CD4-positive, alpha-beta memory T cell (primary cell): ENCODE measurements at places on chromosomes 1 and 21. TPM values are rescaled to one million over a fixed set of nuclear protein-coding genes. Genes with fewer than 3 reads are reported as not detected.

DNA sequence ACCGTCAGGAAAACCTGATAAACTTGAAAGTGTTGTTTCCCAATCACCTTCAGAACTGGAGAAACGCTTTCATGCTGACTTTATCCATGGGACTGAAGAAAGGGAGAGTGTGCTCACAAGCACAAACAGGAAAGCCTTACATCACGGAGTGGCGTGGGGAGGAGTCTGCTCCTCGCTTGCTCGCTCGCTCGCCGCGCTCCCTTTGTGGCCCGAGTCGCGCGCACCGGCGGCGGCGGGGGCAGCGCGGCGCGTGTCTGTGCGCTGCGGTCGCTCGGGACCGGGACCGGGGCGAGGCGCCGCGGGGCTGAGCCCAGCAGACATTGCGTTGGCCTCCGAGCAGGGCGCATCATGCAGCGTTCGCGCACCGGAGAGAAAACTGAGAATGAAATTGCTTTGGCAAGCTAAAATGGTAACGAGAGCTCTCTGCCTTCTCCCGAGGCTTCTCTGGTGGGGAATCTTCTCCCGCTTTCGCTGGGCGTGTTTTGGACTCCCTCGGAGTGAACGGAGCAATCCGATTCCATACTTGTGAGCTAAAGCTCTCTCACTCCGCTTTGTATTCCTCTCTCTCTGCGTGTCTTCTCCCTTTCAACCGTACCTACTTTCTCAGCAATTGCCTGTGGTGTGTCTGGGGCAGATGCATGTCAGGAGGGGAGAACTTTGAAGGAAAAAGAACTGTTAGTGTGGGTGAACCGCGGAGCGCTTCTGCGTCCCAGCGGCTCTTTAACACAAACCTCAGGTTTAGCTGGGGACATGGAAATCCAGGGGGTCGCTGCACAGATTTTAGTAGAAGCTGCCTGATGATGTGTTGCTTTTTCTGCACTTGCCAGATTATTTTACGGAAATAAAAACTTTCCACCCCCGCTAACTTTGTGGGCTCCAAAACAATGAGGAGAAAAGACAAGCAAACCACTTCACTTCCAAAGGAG, at the start of gene RGL1:
Gene RGL1, plus strand, starts transcription at position 205 of the 926 bp plus-strand sequence. Its CDS starts 178 bp downstream, at position 383.
- peak within 1 kb of the TSS; percentile 55 for H3K4me3 ChIP-seq
- H3K27ac ChIP-seq: no peak within 1 kb of the TSS
- no peaks in the 10 kb centered on the region for H3K27me3 ChIP-seq
- H3K36me3 ChIP-seq: no peaks in the 10 kb centered on the region
- H3K4me1 ChIP-seq: peaks cover 8% of the 10 kb centered on the region

DNA sequence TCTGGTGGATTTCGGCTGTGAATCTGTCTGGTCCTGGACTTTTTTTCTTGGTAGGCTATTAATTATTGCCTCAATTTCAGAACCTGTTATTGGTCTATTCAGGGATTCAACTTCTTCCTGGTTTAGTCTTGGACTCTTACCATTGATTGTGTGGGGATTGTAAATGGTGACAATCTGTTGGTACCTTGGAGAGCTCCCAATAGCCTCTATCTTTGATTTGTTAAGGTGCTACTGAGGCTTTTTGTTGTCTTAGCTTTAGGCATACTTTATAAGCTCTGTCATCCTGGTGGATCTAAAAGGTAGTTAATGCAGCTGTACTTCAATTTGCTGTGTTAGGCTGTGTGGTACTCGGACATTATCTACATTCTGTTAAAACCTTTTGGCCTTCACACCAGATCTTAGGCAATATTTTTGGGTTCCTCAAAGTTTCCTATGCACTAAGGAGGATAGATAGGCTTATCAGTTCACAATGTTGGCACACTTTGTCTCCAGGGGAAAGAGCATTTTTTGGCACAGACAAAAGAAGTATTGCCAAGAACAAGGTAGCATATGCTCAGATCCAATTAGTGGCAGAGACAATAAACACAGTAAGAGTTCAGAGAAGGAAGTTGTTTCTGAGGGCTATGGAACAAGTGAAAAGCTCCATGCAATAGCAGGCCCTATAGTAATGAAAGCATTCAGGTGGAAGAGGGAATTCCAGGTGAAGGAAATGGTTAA, 230.4 kb downstream of the PDE4B start:
- DNase-seq: no peak
- H3K4me3 ChIP-seq: no peak overlapping the region
- no peaks in the 10 kb centered on the region for H3K36me3 ChIP-seq
- no peaks in the 10 kb centered on the region for H3K4me1 ChIP-seq
- H3K27ac ChIP-seq: no peak overlapping the region
- H3K27me3 ChIP-seq: no peaks in the 10 kb centered on the region

Gene C1QB
- 2.9 TPM for total RNA-seq

Gene DRAXIN
- total RNA-seq: 0.23 TPM

Gene CRNN
- total RNA-seq: not detected

Gene LYST
- 35.2 TPM for total RNA-seq

Gene VHLL
- total RNA-seq: 0.53 TPM

Gene TP53BP2
- 49.8 TPM for total RNA-seq

GRCh38 chr1:3352299-3352951, 102.0 kb upstream of the ARHGEF16 start:
- no peaks in the 10 kb centered on the region for H3K4me1 ChIP-seq
- no peak overlapping the region for H3K27ac ChIP-seq
- no peaks in the 10 kb centered on the region for H3K36me3 ChIP-seq
- no peak for DNase-seq
- H3K4me3 ChIP-seq: no peak overlapping the region

- no peak overlapping the region for H3K4me3 ChIP-seq
- H3K4me1 ChIP-seq: peaks cover 3% of the 10 kb centered on the region
- no peak overlapping the region for H3K27ac ChIP-seq
- peaks cover 59% of the 10 kb centered on the region for H3K36me3 ChIP-seq
- DNase-seq: no peak
Observed at GRCh38 chr1:53214376-53214940, 6.0 kb downstream of the CZIB start.

GRCh38 chr1:223847781-223848345, 2.1 kb upstream of the TP53BP2 start:
- H3K36me3 ChIP-seq: no peaks in the 10 kb centered on the region
- no peaks in the 10 kb centered on the region for H3K27me3 ChIP-seq
- H3K4me1 ChIP-seq: peaks cover 37% of the 10 kb centered on the region
- no peak overlapping the region for H3K27ac ChIP-seq
- H3K4me3 ChIP-seq: no peak overlapping the region
- DNase-seq: no peak

Gene CD101
- 2.1 TPM for total RNA-seq

Gene TMEM51
- 0.61 TPM for total RNA-seq

Gene KCNA3
- total RNA-seq: 124 TPM

GRCh38 chr1:162171111-162171510, 101.6 kb downstream of the NOS1AP start:
- no peaks in the 10 kb centered on the region for H3K27me3 ChIP-seq
- no peaks in the 10 kb centered on the region for H3K4me1 ChIP-seq
- no peak overlapping the region for H3K4me3 ChIP-seq
- no peak overlapping the region for H3K27ac ChIP-seq

DNA sequence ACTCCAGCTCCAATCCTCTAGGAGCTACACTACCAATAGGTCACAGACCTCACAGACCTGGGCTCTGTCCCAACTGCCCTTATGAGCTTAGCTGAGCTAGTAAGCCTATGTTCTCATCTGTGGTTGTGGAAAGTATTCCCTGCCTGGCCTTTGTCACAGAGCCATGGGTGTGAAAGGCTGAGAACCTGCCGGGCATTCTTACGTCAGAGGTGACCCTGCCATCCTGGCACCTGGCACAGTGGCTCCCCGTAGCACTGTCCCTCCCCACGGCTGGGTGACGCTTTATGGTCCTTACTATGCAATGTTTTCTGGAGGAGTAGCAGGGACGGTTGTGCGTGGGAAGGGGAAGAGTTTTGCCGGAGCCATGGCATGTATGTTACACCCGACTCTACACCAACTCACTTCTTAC, 3.5 kb downstream of the TNFRSF1B start:
- peak overlapping the region; percentile 88 for H3K27ac ChIP-seq
- no peaks in the 10 kb centered on the region for H3K36me3 ChIP-seq
- H3K27me3 ChIP-seq: no peaks in the 10 kb centered on the region
- no peak for DNase-seq

Gene TNNT2
- total RNA-seq: not detected
